ENCODE measurements at places on chromosomes 11 and 22.

DNA sequence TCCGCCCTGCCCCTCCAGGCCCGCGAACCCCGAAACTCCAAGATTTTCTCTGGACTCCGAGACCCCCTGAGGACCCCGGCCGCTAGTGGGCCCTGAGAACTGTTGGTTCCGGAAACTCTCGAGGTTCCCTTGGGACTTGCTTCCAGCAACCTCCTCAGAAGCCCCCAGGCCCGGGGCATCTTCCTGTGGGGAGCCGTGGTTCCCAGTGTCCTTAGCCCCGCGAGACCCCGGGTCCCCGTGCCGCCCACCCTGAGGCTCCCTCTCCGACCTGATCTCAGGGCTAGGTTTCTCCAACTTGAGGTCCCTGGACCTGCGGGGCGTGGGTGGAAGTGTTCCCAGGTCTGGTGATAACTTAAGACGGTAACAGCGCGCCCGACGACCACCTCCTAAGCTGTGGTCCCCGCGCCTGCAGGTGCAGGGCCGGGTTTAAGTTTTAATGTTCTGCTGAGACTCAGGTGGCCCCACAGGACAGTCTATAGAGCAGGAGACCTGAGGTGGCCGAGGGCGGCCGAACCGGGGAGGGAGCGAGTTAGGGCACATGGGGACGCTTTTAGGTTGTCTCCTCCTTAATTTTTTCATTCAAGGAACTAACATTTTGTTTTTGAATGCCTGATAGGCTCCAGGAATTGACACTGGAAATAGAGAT lies 720 bp downstream of the FAM118A start:
- peak; percentile 39 for DNase-seq

GRCh38 chr11:121586750-121587149 lies 134.0 kb upstream of the SORL1-AS1 start:
- no peak for DNase-seq

- DNase-seq = no peak
These were observed 23.8 kb upstream of the USP47 start for GRCh38 chr11:11817957-11818356.

DNA sequence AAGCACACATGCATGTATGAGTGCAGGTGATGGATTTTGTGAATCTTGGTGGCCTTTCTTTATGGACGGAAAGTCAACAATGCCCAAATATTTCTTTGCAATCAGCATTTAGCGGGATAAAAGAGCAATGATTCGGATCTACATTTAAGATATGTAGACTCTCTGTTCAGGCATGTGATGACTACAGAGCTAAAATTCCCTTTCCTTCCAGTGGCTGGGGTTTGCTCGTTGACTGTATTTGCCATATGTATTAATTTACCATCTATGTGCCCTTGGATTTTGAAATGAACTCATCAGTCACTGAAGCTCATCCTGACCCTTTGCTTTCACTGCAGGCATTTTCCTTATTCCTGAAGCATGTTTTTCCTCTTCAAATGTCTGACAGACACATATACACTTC lies 13.6 kb downstream of the BLID start:
- DNase-seq = no peak

DNA sequence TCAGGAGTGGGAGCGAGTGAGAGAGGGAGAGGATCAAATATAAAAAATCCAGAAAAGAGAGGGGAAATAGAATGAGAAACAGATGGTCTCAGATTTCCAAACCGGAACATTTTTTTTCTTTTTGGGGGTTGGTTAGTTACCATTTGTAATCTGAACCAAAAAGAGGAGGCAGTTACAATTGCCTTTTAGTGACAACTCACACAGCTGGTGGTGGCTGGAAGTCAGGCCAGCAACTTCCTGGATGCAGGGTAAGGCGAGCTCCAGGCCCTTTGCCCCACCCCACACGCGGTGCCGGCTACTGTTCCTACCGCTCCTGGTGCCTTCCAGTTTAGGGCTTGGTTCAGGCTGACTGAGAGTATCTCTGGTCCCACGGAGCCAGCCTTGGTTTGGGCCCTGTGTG lies 21.0 kb upstream of the UBASH3B start:
- peak; percentile 39 for DNase-seq

GRCh38 chr11:114291842-114292680 lies 4.1 kb upstream of the NNMT start:
- no peak for DNase-seq

DNA sequence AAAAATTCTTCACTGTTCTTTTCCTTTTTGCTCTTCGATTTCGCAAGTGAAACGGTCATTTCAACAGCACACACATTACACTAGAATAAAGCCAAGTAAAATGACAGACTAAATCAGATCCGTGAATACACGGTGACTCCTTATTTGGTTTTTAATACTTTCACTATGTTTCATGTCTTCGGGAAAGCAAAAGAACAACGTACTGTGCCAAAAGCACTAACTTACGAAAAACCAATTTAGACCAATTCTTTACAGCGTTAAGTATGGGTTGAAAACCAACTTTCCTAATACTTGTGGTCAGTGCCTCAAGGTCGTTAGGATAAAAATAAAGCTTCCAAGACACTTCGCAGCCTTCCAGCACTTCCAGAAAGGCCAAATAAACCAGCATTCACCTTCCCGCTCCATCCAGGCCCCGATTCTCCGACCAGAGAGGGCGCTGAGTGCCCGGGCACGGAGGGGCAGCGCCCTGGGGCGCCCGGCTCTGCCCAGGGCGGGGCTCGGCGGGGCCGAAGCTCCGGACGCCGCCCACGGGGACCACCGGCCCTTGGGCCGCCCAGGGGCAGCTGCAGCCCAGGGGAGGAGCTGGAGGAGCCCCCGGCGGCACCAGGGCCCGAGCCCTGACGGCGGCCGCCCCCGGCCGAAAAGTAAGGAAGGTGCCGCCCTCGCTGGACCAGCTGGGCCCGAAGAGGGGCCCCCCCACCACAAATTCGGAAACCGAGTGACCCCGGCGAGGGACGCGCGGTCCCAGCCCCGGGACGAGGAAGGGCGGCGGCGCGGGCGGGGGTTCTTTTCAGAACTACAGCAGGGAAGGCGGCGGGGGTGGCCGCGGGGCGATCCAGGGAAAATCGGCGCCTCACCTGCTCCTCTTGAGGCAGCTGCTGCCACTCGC lies 499 bp downstream of the ATL3 start:
- DNase-seq = peak; percentile 73

GRCh38 chr22:43293259-43293654 lies 49.9 kb downstream of the SCUBE1 start:
- DNase-seq = no peak

GRCh38 chr11:10818594-10818993 lies 9.9 kb upstream of the EIF4G2 start:
- DNase-seq = no peak

DNA sequence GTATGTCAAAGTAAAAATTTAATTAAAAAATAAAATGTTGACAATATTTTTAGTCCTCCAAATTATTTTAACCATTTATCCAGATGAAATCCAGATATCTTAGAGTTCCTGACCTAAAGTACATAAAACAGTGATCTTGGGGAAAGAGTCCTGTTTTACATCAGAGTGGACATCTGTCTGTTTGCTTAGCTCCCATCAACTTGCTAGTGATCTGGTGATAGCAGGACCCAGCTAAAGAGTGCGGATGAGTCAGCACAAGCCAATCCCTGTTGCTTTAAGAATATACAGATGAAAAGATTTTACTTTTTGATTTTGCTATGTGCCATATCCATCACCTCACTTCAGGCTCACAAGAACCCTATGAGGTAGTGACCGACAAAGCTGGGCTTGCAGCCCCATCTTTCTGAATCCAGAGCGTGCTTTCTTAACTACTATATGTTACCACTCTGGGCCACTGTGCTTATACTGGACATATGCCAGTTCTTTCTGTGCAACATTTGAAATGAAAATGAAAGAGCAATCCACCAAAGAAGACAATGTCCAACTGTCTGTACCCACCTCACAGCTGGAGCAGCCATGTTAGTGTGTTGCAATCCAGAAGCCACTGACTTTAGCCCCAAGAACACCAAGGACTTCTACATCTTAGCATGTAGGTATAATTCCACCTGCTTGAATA lies 167.6 kb upstream of the SESN3 start:
- DNase-seq = no peak

- DNase-seq = no peak
These were observed 7.2 kb downstream of the RAB36 start for GRCh38 chr22:23152238-23153114.

- no peak for DNase-seq
These were observed 427.6 kb upstream of the FAT3 start for GRCh38 chr11:91796999-91797398.

DNA sequence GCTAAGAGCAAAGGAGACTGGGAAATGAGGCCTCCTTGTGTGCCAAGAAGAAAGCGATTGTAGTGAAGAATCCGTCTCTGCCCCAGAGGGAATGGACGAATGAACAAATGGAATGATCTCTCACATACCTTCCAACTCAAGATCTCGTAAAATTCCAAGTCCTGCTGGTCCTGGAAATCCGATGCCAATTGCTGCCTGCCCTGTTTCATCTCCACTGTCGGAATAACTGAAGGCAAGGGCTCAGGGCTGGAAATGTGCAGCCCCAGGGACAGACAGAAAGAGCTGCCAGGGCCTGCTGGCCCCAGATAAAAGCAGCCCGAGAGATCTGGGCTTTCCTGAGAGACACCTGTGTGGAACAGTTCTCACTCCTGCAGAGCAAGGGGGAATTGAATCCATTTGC lies 120.9 kb downstream of the MN1 start:
- DNase-seq = no peak

- DNase-seq = no peak
These were observed 14.0 kb upstream of the NECTIN1 start for GRCh38 chr11:119743006-119743405.

- no peak for DNase-seq
These were observed 971.7 kb upstream of the CHORDC1 start for GRCh38 chr11:91194546-91194945.

DNA sequence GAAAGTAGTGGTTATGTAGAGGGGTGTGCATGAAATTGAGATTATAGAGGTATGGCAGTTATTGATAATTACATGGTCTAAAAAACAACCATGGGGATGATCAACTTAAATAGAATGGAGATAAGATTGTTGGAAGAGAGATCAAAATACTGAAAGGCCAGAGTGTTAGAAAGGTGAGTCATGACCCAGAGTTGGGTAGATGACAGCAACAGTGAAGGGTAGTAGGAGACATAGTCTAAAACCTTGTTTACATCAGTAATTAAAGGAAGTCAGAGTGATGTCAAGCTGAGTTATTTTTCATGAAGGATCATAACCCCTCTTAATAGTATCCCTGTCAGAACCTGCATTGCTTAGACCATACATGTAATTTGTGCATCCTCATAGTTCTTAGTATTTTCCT lies 110.9 kb downstream of the ELP4 start:
- DNase-seq = no peak

DNA sequence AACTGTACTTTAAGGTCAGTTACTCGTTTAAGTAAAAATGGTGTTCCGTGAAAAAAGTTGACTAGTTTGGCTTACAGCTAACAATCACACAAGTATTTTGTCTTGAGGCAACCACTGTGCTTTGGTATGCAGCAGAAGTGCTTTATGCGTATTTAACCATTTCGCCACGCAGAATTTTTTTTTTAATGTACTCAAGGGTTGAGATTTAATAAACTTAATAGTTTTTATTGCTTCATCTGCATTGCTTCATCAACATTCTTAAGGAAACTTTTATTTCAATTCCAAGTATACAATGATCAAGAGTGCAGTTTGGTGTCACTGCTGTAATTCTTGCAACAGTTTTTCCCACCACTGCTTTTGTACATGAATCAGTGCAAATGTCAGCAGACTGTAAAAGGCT lies 66.4 kb downstream of the ZNRF3 start:
- DNase-seq = no peak

GRCh38 chr22:27222178-27222577 lies 564.8 kb downstream of the MIAT start:
- no peak for DNase-seq

- DNase-seq = no peak
These were observed 418.8 kb downstream of the DYNC2H1 start for GRCh38 chr11:103528046-103528445.

DNA sequence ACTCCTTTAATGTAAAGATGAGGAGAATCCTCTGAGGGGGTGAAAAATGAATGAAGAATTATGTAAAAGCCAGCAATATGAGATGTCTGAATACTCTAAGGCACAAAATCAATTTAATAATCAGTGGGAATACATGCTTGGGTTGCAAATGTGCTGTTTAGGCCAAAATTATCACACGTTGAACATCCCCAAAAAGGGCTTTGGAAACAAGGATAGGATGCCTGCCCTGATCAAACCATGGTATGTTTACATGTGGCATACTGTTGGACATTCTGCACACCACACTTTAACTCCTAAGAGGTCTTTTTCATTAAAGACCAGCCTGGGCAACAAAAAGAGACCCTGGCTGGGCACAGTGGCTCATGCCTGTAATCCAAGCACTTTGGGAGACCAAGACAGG lies 26.3 kb downstream of the F2 start:
- no peak for DNase-seq

- no peak for DNase-seq
These were observed 29.0 kb upstream of the KCNQ1OT1 start for GRCh38 chr11:2728663-2729332.

DNA sequence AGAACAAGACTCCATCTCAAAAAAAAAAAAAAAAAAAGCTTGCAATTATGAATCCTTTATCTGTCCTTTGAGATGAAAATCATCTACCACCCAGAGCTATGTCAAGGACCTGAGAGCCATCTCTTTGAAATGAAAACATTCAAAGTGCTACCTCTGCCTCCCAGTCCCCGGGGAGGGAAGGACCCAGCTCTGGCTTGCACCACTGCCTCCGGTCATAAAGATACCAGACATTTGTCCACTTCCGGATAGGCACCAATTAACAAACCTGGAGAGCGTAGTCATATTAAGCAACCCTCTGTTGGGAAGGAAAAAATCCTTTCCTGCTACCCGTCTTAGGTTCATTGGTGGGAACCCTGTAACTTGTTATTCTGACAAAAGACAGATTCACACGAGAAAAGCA lies 98.6 kb downstream of the ARHGAP8 start:
- DNase-seq = no peak

DNA sequence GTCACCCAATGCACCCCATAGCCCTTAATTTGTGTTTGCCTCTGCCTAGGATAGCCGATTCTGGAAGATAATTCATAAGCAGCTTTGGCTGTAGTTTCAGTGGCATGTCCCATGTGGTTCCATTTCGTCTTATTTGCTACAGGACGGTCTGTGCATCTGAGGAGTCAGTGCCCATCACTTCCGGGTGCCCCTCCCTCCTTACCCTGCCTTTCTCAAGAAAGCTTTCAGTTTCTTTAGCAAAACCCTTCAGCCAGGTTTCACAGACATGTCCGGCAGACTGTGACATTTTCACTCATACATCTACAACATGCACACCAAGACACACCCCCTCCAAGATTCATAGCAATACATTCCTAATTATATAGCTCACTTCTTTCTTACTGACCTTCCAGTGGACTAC lies 14.3 kb downstream of the TP53AIP1 start:
- DNase-seq = no peak

- no peak for DNase-seq
These were observed 127.1 kb upstream of the ANO3 start for GRCh38 chr11:26204839-26205238.

- peak; percentile 90 for DNase-seq
These were observed at the start of gene NDUFC2 for GRCh38 chr11:78079232-78080083. TSS of gene NDUFC2 (minus strand) at chr11:78079862. CDS start at chr11:78079744, 118 bp downstream.

GRCh38 chr11:125300791-125301218 lies 136.3 kb downstream of the PKNOX2 start:
- peak; percentile 54 for DNase-seq

Measured in left ventricle myocardium superior (tissue), 1 donor.